NCI-H187 (cell line): ENCODE measurements at places on chromosomes 5 and 9.

DNA sequence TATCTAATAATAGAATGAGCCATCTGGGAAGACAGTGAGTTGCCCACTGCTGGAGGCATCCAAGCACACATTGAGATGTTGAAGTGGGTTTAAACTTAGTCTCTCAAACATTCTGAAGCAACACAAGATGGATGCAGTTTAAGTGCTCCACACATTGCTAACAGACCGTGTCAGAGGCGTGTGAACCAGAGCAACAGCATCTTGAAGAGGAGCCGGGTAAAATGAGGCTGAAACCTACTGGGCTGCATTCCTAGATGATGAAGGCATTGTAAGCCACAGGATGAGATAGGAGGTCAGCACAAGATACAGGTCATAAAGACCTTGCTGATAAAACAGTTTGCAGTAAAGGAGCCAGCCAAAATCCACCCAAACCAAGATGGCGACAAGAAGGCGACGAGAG is 73.5 kb upstream of the TMEM215 start:
- no peak for DNase-seq

GRCh38 chr5:103375350-103375749 is 116.8 kb downstream of the MACIR start:
- DNase-seq, result no peak

- no peak for DNase-seq
Measured at GRCh38 chr9:127903557-127904475, 4.4 kb upstream of the ST6GALNAC6 start.

DNA sequence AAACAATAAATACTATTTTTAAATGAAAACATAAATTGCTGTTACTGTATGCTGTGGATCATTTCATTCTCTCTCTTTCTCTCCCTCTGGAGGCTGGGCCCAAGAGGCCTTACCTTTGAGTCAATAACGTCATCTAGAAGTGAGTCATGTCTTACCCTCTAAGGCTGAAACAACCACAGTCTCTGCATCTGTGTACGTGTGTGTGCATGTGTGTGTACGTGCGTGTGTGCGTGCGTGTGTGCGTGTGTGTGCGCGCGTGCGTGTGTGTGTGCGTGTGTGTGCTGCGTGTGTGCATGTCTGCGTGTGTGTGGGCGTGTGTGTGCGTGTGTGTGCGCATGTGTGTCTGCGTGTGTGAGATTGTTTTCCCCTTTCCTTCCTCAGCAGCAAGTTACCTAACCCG is 13.6 kb upstream of the IL17B start:
- DNase-seq, result no peak

GRCh38 chr5:94361161-94361560 is 257.2 kb downstream of the KIAA0825 start:
- DNase-seq, result no peak

GRCh38 chr5:35384658-35385057 is 154.4 kb upstream of the PRLR start:
- no peak for DNase-seq

- DNase-seq, result no peak
Measured at GRCh38 chr5:88671106-88671504, 211.9 kb downstream of the MEF2C start.

DNA sequence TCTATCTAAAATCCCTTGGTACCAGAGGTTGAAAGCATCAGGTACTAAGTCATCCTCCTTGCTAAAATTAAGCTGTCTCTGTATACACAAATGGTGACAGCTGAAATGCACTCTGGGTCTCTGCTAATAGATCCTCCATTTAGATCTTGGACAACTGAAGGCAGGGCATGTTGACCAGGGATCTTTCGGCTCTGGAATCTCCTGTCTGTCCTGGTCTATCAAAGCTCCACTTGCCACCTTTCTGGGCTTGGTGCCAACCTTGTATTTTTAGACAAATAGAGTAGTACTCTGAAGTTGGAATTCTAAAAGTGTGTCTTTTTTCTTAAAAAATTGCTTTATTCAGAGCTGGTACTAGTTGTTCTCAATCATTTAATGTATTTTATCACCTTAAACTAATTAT is 135.2 kb upstream of the HMHB1 start:
- DNase-seq, result no peak

GRCh38 chr5:170896779-170897178 is 35.0 kb downstream of the RANBP17 start:
- DNase-seq, result no peak

DNA sequence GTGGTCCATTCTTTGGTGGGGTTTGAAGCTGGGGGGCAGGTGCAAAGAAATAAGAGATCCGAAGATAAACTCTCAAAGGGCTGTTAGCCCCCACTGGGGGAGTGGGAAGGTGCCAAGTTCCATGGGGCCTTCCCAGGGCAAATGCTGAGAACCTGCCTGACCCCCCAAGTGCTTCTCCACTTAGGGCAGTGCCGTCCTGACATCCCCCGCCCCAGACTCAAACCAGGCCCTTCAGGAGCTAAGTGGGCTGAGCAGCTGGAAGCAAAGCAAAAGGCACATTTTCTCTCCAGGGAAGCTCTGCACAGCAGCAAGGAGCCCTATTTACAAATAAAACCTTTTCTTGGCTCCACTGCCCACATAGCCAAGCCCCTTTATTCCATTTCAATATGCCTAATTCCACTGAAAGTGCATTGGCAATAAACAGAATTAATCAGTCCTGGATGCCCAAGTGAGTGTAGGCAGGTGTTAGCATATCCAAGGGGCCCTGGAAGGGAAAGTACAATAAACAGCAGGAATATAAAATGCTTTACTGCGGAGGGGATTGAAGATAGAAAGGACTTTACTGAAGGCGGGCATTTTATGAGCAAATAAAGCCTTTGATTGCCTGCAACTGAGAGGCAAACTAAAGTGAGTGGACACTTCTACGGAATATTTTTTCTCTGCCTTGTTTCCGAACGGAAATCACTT is 44.6 kb downstream of the WHRN start:
- no peak for DNase-seq

GRCh38 chr5:1156033-1156753 is 44.3 kb upstream of the SLC12A7 start:
- DNase-seq, result no peak

DNA sequence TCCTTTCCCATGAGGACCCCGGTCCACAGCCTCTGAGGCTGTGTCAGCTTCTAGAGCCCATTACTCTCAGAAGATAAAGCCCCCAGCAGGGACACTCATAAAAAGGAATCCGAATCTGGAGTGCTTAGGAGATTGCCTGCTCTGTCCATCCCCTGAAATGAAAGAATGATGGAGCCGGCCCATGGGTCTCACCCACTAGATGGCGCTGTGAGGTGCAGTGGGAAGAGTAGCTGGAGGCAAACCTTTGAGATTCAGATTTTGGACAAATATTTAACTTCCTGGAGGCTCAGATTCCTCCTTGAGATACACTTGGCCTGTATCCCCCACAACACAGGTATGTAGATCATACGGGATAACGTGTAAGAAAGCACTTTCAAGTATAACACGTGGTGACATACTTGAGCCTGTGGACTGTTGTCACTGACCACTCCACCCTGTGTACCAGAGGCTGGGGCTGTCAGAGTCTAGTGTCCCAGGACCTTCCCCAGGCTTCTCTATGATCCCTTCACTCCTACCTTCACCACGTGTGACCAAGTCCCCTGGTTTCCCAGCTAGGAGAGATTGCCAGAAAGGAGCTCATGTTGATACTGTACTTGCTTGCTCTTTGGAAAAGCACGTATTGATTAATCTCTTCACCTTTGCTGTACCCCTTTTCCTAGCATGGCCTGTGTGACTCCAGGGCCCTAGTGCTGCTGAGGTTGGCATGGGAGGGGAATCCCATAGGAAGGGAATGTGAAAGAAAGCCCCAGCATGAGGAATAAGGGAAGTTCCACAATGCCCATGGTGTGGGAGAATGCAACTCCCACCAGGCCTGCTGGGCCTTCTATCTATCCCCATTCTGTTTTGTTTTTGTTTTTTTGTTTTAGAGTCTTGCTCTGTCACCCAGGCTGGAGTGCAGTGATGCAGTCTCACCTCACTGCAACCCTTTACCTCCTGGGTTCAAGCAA is 32.1 kb downstream of the TRMO start:
- no peak for DNase-seq
